ENCODE measurements at places on chromosomes 6 and 20.

GRCh38 chr20:56358070-56358469 is 704 bp upstream of the FAM210B start:
- DNase-seq, result no peak

DNA sequence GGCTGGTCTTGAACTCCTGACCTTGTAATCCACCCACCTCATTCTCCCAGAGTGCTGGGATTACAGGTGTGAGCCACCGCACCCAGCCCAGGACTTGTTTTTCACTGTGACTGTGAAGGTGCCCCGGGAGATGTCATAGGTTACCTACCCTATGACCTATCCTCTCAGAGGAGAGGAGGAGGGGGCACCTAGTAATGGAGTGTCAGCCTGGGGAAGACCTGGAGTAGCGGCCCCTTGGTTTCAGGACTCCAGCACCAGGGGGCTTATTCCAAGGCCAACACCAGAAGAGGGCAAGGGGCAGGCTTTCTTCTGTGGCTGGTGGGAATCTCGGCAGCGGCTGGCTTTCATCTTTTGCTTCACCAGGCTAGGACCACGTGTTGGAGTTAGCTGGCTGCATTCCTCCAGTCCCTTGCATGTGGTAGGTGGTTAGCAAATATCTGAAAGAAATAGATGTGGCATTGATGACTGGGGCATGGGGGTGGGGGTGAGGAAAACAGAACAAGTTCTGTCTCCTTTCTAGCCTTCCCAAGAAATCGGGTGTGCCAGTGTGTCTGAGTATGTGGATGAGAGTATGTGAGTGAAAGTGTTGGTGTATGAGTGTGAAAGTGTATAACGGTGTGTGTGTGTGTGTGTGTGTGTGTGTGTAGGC is 7.9 kb upstream of the ITPR3 start:
- DNase-seq, result peak; percentile 51

GRCh38 chr20:61114493-61115175 is 137.4 kb upstream of the CDH4 start:
- no peak for DNase-seq

GRCh38 chr6:52994031-52994838 is 849 bp downstream of the GSTA4 start:
- DNase-seq, result peak; percentile 40

- DNase-seq, result peak; percentile 22
Observed at GRCh38 chr20:60210779-60211617, 252.8 kb downstream of the CDH26 start.

DNA sequence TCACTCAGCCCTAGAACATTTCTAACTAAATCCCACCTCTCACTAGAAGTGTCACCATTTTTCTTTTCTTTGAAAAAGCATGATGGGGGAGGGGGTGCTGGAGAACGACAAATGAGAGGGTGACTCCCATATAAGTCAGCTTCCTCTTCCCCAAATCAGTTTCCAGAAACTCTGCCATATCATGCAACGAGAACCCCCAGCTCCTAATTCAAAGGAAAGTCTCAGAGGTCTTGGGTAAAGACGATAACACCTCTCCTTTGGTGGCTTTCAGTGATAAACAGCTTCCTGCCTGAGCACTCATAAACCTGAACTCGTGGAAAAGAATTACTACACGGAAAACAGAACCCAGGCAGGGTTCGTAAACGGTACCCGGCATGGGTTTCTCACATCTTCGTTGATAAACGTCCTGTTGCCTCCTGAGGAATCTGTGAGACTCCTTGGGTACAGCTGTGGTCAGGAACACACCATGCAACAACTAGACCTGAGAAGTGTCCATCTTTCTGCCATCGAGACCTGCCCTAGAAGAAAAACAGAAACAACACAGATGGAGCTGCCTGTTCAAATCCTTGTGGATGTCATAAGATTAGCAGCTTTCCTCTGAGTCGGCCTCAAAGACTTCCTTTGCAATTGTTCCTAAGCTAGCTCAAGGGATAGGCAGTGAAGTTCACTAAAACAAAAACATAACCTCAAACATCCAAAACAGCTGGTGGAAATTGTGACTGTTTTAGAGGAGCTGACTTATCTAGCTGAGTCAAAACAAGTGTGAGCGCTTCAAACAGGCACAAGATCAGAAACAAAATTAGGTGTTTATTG is 185.8 kb upstream of the PRDM1 start:
- DNase-seq, result peak; percentile 40

DNA sequence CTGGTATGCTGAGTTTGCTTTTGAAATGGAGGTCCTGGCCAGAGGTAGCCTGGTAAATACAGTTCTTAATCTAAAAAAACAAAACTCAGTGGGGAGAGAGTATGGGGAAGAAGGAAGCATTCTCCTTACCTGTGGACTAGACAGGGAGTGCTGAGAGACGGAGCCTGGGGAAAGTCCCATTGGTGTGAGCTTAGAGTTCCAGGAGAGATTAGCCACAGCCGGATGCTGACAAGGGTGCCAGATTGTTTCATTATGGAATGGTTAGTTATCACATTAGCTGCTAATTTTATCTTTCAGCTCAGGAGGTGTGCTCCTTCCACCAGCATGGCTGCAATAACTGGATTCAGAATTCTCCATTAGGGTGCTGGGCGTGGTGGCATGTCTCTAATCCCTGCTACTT is 75.9 kb downstream of the RREB1 start:
- DNase-seq, result no peak

DNA sequence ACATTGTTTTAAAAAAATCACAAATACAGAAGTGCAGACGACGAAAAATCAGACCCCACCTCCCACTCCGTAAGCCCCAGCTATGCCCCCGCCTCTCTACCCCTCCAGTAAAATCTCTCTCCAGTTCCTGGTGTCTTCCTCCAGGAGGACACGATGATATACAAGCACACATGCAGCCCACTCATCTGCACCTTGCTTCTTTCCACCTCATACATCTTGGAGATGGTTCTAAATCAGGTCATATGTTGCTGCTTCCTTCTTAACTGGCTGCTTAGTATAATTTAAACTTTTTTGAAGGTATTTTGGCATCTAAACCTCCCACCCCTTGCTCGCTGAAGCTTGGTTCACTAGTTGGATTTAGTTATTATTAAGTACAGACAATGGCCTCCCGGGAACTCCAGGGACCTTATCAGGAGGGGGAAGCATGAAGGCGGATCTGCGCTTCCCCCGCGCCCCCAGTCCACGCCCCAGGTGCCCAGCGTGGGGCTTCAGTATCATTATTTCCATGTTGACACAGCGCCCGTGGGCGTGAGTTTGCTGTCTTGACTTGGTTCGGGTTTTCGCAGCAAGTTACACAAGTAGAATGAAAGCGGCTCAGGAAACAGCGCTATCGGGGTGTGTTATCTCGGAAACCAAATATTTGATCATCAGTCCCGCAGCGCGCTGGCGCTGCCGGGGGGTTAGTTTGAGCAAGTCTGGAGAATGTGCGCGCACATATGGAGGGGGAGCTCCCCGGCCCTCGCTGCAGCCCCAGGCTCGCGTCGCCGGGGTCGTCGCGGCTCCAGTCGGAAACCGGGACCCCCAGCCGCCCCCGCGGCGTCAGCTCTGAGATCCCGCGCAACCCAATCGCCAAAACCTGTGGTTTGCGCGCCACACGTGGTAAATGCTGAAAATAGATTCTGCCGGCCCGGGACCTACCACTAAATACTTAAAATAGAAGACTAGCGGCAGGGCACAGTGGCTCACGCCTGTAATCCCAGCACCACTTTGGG is 2.3 kb downstream of the BMP7 start:
- DNase-seq, result no peak

Measured in iris pigment epithelial cell (primary cell).